ENCODE measurements at places on chromosomes 2 and 18.

- no peak for DNase-seq
These were observed 1.6 kb downstream of the CDH2 start for GRCh38 chr18:28175150-28175929.

GRCh38 chr2:37707393-37707792 lies 36.0 kb upstream of the CDC42EP3 start:
- no peak for DNase-seq

- DNase-seq = no peak
These were observed at the start of gene FBLN7 for GRCh38 chr2:112138159-112139032. Gene FBLN7 (plus strand): TSS chr2:112138385. CDS start chr2:112138656, 271 bp downstream.

- no peak for DNase-seq
These were observed 113.0 kb upstream of the COPS8 start for GRCh38 chr2:236972491-236973342.

DNA sequence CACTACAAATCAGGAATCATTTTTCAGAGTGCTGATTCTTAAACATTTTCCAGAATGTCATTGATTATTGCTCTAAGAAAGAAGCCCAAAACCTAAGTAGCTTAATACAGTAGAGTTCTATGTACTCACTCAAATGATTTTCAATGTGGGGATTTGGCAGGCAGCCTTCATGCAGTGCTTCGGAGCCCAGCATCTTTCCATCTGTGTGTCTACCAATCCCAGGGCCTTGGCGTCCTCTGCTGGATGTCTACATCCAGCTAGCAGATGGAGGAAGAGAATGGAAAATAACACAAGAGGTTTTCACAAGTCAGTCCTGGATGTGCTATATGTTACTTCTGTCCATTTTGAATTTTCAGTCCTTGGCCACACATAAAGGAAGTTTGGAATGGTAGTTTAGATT lies 151.8 kb downstream of the RDH14 start:
- DNase-seq = no peak

DNA sequence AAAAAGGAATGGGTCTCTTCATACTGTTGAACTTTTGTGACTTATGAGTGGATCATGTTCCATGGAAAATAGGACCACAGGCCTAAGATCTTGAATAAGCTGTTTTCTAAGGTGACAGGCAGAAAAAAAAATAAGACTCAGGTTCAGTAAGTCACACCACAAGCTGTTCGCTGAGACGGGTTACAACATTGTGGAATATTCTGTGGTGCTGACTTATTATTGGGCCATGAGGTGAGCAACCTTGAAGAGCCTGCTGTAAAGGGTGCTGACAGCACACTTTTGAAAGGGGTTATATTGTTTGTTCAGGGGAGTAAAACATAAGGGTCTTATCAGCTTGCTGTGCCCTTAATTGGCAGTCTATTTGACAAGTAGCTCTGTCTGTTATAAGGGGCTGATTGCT lies 439.8 kb upstream of the SLC14A2 start:
- DNase-seq = no peak

GRCh38 chr2:153478289-153479261 lies at the start of gene RPRM:
Gene RPRM (minus strand): TSS chr2:153478762. CDS start chr2:153478565, 197 bp downstream.
- peak; percentile 52 for DNase-seq

GRCh38 chr2:235070063-235070706 lies 118.4 kb downstream of the SH3BP4 start:
- no peak for DNase-seq

DNA sequence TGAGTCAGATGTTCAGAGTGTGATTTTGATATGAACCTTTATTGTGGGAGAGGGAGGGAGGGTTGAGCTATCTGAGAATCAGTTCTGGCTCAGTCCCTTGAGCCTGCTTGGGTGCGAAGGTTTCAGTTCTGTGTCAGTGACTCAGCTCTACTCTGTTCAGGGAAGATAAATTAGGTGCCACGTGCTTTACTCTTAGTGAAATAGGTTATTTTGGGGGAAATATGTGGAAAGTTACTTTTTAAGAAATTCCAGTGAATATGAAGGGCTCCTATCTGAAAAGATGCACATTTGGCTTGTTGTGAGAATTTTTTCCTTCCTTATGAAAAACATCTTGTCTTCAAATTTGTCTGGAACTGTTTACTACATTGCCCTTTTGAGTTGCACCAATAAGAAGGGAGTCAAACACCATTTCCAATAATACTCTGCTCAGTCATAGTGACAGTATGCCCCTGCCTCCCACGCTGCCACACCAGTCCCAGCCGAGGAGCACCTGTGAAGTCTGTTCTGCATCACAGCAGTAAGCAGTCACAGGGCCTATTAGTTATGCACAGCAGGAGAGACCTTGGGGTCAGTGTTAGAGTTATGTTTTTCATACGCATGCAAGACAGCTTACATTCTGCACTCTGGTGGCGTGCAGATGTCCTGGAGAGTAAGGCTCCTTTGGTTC lies 32.8 kb upstream of the DNAH7 start:
- DNase-seq = no peak

GRCh38 chr2:219551441-219552381 lies 7.9 kb downstream of the TMEM198 start:
- DNase-seq = peak; percentile 23

DNA sequence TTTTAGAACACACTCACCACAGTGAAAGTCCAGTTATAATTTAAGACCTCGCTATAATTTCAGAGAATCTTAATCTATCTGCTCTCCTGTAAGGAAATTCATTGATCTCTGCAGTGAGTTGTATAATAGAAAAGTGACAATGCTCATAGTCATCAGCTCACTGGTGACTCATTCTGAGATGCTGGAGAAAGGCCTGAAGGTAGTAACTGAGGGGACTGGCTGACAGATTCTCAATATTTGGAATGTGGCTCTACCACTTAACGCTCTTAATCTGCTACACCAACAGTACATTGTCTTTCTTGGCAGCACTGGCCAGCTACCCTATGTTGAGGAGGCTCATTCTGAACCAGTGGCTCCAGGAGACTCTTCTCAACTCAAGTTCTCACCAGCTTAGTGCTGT lies 246.1 kb downstream of the RPRM start:
- no peak for DNase-seq

- DNase-seq = no peak
These were observed 7.3 kb downstream of the RPS27A start for GRCh38 chr2:55239656-55240222.

DNA sequence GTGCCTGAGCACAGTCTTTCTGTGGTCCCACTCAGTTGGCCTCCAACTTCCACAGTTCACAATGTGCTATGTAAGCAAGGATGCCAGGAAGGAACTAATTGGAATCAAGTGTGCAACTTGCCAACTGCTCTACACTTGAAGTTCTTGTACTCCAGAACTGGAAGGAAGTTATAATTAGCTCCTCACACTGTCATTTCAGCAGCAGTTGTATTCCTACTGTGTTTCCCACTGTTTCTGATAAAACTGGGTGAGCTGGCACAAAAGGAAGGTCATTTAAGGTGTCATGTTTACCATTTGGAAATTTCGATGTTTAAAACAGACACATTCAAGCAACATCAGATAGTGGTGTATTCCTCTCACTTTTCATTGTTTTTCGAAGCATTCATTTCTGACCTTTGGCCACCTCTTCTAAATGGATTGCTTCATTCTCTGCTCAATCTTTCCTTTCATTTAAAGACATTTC lies 84.2 kb downstream of the ANTXR1 start:
- no peak for DNase-seq

- no peak for DNase-seq
These were observed 184.5 kb upstream of the LRP1B start for GRCh38 chr2:142315346-142315745.

DNA sequence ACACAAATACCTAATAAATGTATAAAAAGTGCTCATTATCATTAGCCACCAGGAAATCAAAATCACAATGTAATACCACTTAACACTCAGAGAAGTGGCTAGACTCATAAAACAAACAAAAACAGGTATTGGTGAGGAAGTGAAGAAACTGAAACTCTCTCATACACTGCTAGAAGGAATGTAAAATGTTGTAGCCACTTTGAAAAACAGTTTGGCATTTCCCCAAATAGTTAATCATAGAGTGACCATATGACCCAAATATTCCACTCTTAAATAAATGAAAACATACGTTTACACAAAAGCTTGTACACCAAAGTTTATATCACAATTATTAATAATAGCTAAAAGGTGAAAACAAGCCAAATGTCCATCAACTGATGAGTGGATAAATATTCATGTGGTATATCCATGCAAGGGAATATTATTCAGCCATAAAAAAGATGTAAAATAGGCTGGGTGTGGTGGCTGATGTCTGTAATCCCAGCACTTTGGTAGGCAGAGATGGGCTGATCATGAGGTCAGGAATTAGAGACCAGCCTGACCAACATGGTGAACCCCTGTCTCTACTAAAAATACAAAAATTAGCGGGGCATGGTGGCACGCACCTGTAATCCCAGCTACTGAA lies 86.2 kb upstream of the COL5A2 start:
- DNase-seq = no peak

- no peak for DNase-seq
These were observed 75.9 kb downstream of the TMEM182 start for GRCh38 chr2:102837626-102838198.

DNA sequence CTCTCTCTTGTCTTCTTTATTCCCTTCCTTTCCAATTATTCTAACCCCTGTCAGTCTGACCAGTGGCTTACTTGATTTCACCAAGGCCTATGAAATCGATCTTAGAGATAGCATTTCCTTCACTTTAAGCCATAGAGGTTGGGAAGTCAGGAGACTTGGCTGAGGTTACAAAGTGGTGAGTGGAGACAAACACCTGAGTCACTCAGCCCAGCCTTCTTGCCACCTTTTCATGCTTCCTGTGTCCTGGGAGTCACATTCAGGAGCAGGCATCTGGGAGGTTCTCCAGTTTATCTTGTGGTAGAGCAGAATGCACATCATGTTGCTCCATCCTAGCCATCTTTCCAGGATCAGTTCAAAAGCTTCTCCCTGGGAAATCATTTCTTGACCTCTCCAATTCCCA lies 59.1 kb downstream of the VSNL1 start:
- DNase-seq = no peak

DNA sequence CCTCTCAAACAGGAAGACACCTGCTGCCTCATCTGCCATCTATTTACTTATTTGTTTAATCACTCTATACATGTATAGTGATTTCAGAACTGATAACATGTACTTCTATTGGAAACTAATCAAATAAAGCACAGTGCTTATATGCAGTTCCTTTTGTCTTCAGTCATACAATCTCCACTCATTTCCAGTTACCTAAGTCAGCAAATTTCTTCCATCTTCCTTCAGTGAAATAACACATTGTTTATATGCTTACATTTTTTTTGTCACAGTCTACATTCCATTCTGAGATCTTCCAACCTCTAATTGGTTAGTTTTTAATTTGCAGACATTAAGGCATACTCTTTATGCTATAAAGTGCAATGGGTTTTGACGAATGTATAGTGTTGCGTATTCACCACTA lies 300.6 kb downstream of the NAPG start:
- DNase-seq = no peak

DNA sequence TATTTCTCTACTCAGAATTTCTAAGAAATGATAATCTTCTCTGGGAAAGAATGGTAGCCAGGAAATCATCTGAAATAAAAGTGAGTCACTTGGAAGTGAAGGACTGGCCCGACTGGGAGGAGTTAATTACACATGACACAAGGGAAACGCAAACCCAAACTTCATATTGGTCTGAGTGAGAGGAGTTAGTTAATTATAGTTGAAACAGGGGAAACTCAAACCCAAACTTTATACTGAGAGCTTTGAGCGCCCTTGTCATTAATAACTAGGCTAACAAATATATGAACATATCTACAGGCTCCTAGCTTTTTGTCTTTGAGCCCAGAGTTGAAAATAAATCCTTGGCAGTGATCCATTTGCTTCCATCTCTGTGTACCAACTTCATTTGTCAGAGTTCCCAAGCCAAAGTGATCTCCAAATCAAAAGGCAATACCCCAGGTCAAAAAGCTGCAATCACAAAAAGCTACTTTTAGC lies 187.8 kb upstream of the COL3A1 start:
- no peak for DNase-seq

DNA sequence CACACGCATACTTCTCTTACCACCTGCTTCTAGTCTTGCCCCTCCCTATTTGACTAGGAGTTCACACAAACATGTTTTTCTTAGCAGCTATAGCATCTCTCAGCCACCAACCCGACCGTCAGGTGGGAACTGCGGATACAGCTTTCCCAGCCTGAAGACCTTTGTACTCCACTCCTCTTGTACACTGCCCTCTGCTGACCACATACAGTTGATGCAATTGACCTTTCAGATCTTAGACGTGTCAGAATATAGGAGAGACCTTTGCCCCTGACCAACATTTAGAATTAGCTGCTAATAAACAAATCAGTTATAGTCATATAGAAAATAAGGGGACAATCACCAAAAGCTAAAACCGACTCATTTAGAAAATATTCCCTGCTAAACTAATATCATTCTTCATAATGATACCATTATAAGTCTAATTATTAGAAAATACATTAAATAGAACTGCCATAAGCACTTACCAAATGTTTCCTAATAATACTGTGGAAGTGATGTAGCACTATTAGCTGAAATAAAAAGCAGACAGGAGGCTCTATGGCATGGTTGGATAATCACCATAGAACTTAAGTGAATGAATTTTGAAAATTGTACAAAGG lies 208.4 kb downstream of the RAD51AP2 start:
- DNase-seq = no peak

Measured in CD4-positive, alpha-beta T cell treated with Interleukin-10 for 1 hour (primary cell).